ENCODE measurements at places on chromosomes 3 and 15.

- DNase-seq = no peak
Observed at GRCh38 chr15:98796685-98797357, 148.5 kb downstream of the IGF1R start.

DNA sequence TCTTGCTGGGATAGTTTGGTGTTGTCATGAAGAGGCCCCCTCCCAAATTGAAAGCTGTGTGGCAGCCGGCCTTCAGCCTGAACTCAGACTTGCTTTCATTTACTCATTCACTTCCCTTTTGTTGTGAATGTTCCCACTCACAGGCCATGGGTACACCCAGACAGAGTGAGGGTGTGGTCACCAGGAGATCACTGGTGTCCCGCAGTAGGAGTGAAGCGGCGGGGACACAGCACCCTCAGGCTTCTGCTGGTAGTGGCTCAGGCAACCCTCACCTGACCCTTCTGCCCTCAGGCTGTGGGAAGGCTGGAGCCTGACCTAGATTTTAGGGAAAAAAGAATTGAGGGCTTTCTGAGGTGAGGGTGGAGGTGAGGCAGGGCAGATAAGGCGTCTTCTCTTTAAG lies 244.4 kb downstream of the SOX2 start:
- no peak for DNase-seq

DNA sequence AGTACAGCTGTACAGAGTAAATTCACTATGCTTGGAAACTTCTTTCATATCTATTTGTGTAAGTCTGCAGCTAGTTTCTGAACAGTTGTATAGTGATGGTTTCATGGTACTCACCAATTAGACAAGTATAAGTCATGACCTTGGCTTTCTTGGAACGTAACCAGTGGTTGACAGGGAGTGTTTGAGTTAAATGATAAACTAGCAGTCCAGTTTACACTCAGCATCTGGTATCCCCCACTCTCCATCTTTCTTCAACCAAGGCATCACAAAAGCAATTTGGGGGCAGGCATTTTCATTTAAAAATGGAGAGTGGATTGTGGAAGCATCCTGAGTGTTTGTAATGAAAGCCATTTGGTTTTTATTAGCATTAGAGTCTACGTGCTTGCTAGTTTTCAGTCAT lies 26.0 kb downstream of the MME start:
- DNase-seq = no peak

GRCh38 chr3:62502315-62503300 lies 129.3 kb upstream of the FEZF2 start:
- no peak for DNase-seq

GRCh38 chr3:15753056-15753710 lies 44.6 kb downstream of the ANKRD28 start:
- no peak for DNase-seq

DNA sequence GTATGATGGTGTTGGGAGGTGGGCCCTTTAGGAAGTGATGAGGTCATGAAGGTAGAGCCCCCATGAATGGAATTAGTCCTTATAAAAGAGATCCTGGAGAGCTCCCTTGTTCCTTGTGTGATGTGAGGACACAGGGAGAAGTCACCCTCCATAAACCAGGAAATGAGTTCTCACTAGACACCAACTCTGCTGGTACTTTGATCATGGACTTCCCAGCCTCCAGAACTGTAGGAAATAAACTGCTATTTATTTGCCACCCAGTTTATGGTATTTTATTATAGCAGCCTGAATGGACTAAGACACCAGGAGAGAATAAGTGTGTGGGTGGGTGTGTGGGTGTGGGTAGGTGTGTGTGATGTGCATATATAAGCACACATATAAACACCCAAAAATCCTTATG lies 71.9 kb downstream of the MYH15 start:
- no peak for DNase-seq

GRCh38 chr15:56798639-56799038 lies 65.3 kb upstream of the ZNF280D start:
- DNase-seq = no peak

- DNase-seq = no peak
Observed at GRCh38 chr3:187183210-187183862, 13.9 kb upstream of the RTP1 start.

- DNase-seq = no peak
Observed at GRCh38 chr15:44501768-44502366, 35.1 kb upstream of the EIF3J start.

GRCh38 chr3:56424336-56424735 lies 43.9 kb downstream of the ERC2 start:
- no peak for DNase-seq

All from stimulated activated CD4-positive, alpha-beta T cell treated with anti-CD3 and anti-CD28 coated beads, Interleukin-12 subunit alpha, Interleukin-12 subunit beta, amount 100 ng/mL, for 4 hours (primary cell).